Stimulated activated CD4-positive, alpha-beta T cell treated with anti-CD3 and anti-CD28 coated beads, Interleukin-4, amount 100 ng/mL, for 24 hours (primary cell): ENCODE measurements at places on chromosomes 2 and 18.

- DNase-seq: no peak
Observed at GRCh38 chr2:229843613-229844012, 78.2 kb downstream of the TRIP12 start.

DNA sequence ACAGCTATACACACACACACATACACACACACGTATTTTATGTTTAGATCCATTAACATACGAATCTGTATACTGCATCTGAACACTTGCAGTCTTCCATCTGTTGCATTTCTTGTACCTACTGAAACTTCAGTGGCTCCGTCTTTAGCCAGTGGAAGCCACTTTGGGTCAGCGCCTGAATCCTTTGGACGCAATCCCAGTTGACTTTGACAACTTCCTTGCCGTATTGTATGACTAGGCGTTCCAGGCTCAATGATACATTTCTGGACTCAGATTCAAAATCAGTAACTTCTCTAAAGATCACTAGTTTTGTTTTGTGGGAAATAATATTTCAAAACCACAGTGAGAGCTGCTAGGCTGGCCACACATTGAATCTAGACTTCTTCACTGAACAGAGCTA lies 101.5 kb upstream of the GPC1 start:
- DNase-seq: no peak

- peak; percentile 67 for DNase-seq
Observed at GRCh38 chr2:207624185-207625013, 795 bp downstream of the METTL21A start.

- no peak for DNase-seq
Observed at GRCh38 chr2:240996161-240996833, 2.1 kb upstream of the SNED1 start.

- DNase-seq: no peak
Observed at GRCh38 chr2:223959688-223960087, 2.4 kb downstream of the MRPL44 start.

DNA sequence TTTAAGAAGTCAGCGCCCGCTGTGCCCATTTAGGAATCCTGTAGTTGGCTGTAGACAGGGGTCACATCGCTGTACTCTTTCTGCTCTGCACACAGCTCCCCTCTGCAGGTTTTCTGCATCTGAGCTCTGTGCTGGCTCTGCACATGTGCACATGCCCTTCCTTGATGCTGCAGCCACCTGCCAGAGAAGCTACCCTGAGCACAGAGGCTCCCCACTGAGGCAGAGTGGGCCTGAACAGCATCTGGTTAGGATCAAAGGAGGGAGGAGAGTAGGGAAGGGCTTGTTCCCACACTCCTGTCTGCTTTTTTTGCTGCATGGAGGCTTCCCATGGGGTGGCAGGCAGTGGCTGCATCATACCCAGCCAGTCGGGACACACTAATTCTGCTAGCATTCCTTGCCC lies 238.9 kb downstream of the FHOD3 start:
- DNase-seq: no peak

- no peak for DNase-seq
Observed at GRCh38 chr2:233700028-233700635, 7.4 kb downstream of the UGT1A6 start.

DNA sequence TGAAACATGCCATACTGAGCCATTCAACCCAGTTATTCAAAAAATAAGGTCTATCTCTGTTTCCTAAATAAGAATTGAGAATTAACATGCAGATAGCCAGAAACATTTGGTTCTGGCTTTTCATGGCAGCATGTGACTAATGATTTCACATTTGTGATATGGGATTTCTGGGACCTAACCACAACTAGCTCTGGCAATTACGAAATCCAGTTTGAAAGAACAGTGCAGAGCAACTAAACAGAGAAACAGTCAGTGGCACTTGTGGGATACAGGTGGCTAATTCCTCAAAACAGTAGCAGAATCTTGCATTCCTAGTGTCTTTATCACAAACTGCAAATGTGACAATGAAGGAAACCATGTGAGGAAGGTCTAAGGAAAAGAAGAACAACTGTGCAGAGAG lies 637.8 kb upstream of the CHAC2 start:
- DNase-seq: no peak

DNA sequence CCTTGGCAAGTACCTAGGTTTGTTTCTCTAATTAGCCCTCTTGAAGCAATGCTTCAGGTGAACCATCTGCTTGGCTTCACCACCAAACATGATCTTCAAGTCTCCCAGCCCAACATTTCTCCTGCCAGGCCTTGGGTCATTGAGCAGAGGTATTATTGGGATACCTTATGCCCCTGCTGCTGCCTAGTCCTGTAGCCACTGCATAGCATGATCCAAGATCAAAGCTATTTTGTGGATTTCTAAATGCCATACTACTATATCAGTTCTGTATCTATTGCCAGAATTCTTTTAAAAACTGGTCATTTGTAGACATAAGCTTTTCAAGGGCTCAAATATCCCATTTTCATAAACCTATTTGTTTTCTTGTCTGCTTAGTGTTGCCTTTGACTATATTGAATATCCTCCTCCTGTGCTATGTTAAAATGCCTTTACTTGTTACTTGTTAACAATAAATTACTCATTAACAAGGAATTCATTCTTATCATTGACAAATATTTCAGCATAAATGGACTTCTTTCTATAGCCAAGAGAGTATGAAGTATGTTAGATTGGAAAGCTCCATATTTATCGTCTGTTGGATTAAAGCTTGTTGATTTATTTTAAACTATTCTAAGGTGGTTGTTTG lies 204.5 kb upstream of the RBBP8 start:
- no peak for DNase-seq

DNA sequence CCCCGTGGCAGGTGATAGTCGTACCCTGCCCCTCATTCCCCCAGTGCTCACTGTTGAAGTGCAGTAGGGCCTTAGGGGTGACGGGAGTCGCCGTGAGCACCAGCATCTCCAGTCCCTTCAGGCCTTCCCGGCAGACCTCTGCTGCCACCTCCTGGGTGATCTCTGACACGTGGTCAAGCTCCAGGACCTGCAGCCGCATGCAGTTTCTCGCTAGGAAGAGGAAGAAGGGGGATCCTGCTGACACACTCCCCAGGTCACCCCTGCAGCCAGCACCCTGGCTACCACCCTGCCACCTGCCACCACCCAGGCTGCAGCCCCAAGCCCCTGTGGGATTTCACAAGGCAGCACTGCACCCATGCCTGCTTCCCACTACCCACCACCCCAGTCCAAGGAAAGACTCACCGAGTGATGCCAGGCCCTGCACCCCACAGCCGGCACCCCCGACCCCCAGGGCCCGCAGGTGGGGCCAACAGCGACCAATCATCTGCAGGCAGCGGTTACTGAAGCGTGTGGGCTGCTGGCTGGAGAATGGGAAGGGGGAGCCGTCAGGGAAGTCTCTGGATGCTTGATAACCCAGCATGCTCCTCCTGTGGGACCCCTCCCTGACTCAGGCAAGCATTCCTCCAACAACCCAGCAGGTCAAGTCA lies 23.8 kb downstream of the FBXO41 start:
- DNase-seq: no peak

GRCh38 chr2:68742626-68743415 lies 8.2 kb downstream of the ARHGAP25 start:
- peak; percentile 4 for DNase-seq

DNA sequence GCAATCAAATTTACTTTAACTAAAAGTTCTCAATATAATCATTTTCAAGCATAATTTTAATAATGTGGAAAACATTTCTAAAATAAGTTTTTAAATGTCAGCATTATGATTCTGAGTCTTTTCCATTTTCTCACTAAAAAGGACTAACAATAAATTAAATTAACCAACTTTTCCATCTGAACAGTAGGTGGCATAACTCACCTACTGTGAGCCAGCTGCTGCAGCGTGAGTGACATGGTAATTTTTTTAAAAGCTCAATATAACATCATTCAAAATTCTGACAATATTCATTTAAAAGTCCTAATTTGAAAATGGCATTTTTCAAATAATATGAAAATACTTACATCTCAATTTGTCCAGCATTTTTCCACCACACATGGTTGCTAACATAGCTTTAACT lies 66.5 kb downstream of the DTNB start:
- DNase-seq: no peak

- DNase-seq: no peak
Observed at GRCh38 chr2:179129574-179130238, 79.8 kb upstream of the CCDC141 start.

DNA sequence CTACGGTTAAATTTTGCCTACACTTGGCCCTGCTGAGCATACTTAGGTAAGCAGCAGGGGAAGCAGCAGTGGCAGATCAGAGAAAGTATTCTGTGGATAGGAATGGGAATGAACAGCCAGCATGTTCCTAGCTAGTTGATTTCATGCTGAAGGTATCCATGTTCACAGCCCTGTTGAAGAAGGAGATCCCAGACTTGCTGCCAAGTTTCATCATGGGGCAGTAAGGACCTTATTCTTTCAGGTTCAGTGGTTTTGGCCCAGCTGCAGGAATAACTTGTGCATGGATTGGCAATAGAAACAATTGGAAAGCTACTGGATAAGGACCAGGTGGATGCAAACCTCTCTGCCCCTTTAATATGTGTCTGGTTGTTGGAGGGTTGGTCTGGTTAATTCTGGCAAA lies 98.2 kb upstream of the TMEM178A start:
- DNase-seq: no peak
